ENCODE measurements at places on chromosomes 3 and 15.

GRCh38 chr3:12629560-12629959, 34.4 kb downstream of the RAF1 start:
- no peak for DNase-seq

DNA sequence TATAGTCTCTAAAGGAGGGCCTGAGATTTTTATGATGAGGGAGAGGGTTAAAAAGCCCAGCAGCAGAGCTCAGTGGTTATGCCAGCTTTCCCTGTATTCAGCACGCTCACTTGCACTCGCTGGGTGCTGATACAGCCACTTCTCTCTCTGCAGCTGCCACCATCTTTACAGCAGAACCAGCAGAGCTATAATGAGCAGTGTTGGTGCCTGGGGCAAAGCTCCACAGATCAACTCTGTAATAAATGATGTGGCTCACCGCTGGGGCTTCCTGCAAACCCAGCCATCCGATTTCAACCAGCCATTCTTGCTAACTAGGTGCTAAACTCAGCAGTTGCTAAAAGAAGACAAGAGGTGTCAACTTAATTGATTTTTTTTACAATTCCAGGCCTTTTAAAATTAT, 48.0 kb downstream of the ARNT2 start:
- DNase-seq: no peak

DNA sequence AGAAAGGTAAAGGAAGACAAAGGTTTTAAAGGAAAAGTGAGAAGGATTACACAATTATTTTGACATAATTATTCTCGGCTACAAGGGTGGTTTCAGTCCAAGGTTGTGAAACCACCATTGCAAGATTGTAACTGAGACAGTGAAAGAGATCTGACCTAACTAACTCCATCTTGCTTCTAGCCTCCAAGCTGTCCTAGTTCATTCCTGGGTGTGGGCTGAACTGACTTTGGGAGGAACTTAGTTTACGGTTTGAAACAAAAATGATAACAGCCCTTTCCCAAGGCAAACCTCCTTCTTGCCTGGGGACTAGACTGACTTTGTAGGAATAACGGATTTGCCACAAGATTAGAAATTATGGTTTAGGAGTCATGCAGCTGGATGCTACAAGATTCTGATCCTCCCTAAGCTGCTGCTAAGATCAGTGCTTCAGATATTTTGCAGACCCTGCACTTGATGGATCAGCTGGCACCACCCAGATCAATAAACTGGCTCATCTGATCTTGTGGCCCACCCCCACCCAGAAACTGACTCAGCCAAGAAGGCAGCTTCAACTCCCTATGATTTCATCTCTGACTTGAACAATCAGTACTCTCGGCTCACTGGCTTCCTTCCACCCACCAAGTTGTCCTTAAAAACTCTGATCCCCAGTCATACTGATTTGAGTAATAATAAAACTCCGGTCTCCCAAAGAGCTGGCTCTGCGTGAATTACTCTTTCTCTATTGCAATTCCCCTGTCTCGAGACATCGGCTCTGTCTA, 57.7 kb upstream of the AADACL2 start:
- DNase-seq: no peak

- no peak for DNase-seq
Observed at GRCh38 chr3:94615275-94616065, 552.6 kb downstream of the NSUN3 start.

GRCh38 chr3:152474585-152474984, 205.9 kb downstream of the MBNL1 start:
- no peak for DNase-seq

DNA sequence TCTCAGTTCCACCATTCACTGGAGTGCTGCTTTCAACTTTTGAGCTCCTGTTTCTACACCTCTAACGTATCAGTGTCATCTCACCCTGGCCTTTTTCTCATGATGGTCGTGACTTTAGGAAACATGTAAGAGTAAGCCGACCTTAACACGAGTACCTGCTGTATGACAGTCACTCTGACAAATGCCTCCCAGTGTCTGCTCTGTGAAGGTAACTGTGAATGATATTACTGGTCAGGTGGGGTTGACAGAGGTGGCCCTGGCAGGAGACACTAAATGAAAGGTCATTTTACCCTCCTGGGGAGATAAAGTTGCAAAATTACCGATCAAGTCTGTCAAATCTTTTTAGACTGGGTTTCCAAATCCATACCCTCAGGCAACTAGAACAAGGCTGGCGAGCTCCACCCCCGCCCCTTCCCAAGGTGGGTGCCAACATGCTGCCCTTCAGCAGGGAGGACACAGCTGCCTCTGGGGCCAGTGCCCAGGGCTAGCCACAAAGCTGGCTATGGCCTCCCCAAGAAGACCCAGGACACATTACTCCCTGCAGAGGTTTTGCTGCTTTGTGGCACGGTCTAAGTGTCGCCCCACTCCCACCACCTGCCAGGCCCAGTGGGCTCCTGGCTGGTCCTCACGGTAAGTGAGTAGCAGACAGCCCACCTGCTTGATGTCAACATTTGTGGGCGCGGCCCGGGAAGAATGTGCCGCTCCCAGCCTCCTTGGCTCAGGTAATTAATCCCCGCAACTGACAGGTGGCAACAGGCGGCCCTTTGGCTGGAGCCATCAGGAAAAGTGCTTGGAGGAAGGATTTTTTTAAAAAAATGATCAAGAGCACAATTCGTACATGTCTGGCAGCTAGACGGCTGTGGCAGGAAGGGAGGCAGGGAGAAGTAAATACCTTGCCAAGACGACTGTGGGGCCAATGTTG, 211.8 kb downstream of the TP63 start:
- DNase-seq: no peak

DNA sequence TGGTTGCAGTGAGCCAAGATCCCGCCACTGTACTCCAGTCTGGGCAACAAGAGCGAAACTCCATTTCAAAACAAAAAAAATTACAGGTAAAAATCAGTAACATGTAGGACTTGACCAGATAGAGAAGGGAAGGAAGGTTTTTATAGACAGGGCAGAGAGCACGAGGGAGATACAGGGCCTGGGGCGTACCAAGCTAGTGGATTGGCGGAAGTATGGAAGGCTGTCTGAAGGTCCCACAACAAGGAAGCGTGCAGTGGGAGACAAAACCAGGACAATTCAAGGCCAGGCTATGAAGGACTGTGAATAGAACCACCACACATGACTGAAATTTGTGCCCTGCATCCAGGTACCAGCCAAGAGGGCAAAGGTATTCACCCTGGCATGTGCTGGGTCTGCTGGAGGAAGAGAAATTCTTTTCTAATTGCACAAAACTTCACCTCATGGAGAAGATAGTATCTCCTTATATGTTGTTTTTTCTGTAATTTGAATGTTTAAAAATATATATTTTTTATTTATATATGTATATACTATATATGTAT, 33.0 kb upstream of the BCL2A1 start:
- no peak for DNase-seq

- no peak for DNase-seq
Observed at GRCh38 chr15:77081971-77082370, 11.1 kb upstream of the TSPAN3 start.

GRCh38 chr15:42108806-42109205, 14.4 kb upstream of the PLA2G4D start:
- DNase-seq: no peak

DNA sequence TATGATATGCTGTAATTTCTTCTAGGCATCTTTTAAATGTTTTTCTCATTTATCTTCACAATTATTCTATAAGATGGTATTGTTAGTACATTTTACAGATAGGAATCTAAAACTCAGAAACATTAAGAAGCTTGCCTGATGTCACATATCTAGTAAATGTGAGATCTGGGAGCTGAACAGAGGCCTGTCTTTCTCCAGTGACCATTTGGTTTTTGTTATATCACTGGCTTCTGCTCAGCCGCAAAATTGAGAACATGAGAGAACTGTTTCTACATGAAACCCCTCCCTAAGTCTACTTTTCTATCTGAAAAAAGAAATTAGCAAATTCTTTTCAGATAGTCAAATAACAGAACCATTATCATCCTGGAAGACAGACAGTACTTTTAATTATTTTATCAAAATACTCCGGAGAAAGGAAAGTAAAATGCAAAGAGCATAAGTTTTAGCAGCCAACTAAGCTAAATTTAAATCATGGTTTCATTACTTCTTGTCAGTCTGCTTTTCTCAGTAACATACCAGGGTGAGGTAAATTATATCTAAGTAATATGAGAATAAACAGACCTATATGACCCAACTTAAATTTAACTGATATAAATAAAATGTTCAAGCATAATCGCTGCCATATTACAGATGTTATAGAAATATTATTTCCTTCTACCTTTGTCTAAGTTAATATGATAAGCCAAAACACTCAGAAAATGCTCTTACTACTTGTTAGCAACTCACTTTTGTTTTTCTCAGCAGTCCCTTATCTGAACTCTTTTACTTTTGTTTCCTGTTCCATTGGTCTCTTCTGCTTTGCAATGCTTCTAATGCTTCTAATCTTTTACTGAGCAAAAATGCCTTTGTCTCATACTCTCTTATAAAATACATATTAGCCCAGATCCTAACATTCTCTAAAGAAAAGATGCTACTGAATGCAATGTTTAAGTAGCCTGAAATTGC, 68.0 kb upstream of the MBNL1 start:
- no peak for DNase-seq

DNA sequence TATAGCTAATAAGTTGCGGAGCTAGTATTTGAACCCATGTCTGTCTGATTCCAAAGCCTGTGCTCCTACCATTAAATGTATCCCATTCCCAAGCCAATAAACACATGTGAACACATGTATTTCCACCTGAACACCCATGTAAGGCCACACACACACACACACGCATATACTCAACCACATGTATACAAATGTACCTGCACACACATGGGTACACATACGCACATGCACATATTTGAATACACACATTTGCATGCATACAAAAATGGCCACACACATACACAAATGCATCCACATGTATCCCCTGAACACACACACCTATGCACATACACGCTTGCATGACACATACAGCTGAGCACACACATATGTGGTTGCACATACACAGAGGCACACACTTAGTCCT, 5.4 kb upstream of the MRPS22 start:
- DNase-seq: no peak

DNA sequence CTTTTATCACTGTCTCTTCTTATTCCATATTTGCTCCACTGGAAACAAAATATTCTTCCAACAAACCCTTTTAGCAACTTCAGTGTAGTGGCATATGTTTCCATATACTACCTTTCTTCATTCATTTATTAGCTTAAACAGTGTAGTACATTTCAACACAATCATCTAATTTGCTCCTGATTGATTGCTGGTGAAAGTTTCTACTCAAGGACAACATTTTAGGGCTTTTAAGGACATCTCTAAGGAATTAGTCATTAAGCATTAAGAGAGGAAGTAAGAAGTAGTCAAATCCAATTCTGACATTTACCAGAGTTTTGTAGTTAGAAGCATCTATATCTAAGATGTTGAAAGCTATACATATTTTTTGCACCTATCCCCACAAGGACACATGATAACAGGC, 55.8 kb downstream of the RSRC1 start:
- DNase-seq: no peak

DNA sequence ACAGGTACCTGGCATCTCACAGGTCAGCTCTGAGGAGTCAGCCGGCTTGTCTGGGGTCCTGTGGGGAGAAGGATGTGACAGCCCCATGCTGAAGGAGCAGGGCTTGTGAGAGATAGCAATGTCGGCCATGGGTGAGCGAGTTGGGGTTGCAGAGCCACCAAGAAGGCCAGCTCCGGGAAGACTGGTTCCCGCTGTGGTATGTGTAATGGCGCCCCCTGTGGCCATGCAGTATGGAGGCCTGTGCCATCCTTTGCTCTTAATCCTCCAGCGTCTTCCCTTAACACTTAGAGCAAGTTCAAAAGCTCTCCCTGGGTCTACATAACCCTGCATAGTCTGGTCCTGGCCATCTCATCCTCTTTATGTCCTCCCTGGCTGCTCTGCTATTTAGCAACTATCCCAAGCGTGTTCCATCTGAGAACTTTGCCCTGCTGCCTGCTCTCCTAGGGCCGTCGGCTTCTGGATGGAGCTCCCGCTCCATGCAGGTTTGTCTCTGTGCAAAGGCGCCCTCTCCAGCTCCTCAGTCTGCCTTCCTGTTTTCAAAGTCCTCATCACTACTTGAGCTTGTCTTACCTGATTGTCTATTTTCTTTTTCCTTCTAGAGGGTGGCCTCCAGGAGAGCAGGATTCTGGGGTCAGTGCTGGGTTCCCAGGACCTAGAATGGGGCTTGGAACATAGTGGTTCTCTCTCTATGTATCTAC, 40.8 kb upstream of the IQCF6 start:
- DNase-seq: peak; percentile 36

- DNase-seq: no peak
Observed at GRCh38 chr15:59711451-59712243, 22.5 kb upstream of the BNIP2 start.

DNA sequence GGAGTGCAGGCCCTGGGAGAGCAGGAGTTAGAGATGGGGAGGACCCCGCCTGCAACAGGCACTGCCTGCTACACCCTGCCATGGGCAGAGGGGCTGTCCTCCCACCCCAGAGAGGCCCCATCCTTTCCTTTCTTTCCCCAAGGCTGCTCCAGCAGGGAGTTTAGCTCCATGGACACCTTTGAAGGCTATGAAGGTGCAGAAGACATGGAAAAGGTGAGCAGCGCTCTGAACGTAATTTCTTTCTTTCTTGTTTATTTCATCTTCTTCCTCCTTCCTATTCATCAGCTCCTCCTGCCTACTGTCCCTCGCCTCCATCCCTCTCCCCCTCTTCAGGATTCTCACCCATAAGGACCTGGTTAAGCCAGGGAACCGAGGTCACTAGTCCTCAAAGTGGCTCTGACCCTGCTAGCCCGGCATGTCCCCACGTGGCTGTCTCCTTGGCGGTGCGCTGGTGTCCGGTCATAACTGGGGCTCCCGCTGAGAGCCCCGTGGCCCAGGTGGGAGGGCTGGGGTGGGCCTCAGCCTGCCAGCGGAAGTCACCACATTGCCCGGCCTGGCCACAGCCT, 16.0 kb upstream of the ADIPOQ start:
- peak; percentile 56 for DNase-seq

GRCh38 chr3:38264779-38265178, 833 bp upstream of the SLC22A13 start:
- no peak for DNase-seq

DNA sequence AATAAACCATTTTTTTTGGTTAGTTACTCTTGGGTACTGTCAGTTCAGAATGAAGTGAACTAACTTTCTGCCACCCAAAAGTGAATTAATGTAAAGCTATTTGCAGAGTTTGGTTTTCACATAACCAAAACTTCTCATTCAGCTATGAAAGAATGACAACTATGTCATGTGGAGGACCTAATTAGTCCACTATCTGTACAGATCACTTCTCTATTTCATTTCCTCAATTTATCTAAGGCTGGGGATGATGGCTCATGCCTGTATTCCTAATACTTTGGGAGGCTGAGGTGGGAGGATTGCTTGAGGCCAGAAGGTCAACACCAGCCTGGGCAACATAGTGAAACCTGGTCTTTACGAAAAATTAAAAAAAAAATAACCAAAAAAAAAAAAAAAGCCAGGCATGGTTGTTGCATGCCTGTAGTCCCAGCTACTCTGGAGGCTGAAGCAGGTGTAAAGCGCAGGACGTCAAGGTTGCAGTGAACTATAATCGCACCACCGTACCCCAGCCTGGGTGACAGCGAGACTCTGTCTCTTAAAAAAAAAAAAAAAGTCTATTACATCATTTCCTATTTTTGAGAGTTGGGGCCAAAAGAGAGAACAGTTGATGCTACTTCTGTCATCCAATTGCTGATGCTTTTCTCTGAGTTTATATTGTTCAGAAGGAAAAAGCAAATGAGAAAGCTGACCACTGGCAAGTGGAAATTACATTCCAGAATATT, 8.7 kb downstream of the HYPK start:
- no peak for DNase-seq
